ENCODE measurements at places on chromosomes 3 and 15.

DNA sequence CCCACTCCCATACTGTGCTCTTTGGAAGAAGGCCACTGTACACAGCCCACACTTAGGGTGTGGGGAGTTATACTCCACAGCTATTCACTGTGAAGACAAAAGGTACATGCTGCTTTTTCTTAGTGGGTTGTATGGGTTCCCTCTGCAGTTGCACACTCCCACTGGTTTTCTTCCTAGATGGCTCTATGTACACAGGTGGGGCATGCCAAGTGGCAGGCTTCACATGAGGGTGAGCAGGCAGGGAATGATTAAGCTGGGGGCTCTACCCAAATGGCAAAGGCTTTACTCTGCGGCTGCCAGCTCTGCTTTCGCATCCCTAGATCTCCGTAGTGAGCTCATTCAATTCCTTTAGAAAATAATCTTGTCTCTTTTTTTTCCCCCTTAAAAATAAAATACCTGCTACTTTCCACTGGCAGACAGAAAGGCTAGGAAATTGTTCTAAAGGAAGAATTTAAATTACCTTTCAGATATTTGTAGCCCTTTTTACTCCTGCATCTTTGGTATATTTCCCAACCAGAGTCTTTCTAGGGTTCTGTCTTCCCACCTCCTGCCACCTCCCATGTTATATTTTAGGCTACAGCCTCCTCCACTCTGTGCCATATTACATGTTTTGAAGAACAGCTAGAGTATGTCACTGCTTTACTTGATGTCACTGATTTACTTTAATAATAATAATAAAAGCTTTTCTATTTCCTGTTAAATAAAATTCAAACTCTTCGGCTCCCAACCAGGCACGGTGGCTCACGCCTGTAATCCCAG lies 8.2 kb downstream of the LARP6 start:
- DNase-seq: no peak

- DNase-seq: no peak
These were observed 6.5 kb upstream of the SYNM start for GRCh38 chr15:99098426-99098825.

DNA sequence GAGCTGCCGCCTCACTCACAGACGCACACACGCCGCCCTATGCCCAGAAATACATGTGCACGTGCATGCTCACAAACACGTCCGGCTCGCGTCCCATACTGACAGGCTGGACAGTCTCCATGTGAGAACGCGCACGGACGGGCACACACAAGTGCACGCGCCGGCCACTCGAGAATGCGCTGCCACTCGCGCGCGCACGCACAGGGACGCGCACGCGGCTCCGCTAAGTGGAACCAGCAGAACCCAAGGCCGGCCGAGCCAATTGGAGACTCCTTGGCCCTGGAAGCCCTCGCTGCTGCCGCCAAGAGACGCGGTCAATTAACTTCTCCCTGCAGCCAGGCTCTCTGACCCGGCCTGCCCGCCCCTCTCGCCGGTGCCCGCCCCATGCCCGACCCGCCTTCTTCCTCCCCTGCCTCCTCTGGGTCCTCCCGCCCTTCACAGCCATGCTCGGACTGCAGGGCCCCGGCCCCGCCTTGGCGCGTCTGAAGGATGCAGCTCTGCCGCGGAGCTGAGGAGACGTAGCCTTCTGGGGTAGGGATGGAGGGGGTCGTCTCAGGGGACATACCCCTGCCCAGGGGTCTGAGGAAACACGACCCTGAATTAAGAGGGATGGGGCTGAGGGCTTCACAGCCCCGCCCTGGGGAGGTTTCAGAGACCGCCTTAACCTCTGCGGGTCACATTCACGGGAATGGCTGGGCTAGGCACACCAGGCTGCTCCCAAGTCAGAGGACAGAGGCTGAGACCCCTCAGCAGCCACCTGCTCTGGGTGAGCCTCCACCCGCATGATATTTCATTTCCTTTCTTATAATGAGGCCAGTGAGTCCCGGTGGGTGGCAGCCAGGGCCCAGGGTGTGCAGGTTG lies 15.0 kb downstream of the PTH1R start:
- DNase-seq: no peak

- no peak for DNase-seq
These were observed 311.4 kb downstream of the TBC1D5 start for GRCh38 chr3:17431004-17431403.

GRCh38 chr15:73991260-73991659 lies 835 bp downstream of the STOML1 start:
- no peak for DNase-seq

DNA sequence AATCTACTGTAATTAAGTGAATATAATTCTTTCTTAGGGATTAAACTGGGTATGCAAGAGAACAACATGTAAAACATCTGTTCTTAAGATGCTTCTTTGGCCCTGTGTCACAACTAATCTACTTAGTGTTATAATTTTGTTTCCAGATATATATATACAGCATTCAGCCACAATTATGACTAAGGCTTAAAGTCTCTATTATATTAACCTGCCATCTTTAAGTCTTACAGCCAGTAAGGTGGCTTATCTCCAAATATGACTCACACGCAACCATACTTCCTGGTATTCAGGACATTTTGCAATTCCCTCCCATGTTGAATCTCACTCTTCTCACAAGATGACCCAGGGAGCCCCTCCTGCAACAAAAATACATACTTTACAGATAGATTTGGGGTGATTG lies 6.6 kb upstream of the KBTBD8 start:
- no peak for DNase-seq

DNA sequence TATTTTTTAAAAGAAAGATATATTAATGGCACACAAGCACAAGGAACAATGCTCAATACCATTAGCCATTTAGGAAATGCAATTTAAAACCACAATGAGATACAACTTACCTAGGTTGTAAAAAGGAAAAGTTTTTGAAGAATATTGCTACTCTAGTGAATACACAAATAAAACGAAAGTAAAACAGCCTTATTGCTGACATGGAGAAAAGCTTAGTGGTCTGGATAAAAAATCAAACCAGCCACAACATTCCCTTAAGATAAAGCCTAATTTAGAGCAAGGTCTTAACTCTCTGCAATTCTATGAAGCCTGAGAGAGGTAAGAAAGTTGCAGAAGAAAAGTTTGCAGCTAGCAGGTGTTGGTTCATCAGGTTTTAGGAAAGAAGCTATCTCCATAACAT lies 892.7 kb upstream of the ALCAM start:
- DNase-seq: no peak

GRCh38 chr3:147914532-147914931 lies 505.4 kb downstream of the ZIC1 start:
- no peak for DNase-seq

DNA sequence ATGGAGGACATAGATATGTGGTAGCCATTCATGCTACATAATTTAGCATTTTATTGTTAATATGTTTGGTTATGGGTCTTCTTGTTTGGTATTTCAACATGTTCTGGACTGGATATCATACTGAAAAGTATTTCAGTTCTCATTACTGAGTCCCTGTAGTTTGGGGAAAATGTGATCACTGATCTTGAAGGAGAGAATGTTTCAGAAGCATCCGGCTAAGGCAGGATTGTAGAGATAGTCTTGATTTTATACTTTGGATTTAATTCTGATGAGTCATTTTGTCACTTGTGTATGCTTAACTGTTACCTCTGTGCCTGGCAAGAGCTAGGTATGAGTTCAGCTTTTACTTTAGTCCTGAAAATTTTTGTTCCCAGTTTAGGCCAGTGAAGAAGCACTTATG lies 7.1 kb downstream of the CHD2 start:
- DNase-seq: no peak

DNA sequence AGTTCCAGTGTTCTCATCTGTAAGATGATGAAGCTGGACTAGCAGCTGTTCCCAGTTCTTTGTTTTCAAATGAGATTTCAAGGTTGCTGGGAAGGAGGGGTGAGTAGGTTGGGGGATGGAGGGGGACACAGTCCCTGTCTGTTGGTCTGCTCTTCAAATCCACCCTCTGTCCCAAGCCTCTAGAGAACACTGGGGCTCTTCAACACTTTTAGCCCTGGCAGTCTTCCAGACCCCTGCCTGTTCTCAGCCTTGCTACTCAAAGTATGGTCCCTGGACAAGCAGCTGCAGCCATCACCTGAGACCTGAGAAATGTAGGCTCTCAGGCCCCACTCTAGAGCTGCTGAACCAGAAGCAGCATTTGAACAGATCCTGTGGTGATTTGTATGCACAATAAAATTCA lies 41.3 kb downstream of the NEK11 start:
- DNase-seq: no peak

DNA sequence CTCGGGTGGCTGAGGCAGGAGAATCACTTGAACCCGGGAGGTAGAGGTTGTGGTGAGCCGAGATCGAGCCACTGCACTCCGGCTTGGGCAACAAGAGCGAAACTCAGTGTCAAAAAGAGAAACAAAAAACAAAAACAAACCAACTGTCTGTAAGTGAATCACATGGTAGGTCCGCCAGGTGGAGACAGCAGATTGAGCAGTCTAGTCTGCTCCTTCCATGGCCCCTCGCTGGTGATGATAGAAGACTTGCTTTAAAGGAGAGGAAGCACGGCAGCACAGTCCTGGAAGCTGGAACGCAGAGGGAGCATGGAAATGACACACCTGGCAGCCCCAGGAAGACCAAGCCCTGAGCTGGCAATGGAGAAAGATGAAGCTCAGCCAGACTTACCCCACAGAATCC lies 31.4 kb upstream of the MGLL start:
- no peak for DNase-seq

DNA sequence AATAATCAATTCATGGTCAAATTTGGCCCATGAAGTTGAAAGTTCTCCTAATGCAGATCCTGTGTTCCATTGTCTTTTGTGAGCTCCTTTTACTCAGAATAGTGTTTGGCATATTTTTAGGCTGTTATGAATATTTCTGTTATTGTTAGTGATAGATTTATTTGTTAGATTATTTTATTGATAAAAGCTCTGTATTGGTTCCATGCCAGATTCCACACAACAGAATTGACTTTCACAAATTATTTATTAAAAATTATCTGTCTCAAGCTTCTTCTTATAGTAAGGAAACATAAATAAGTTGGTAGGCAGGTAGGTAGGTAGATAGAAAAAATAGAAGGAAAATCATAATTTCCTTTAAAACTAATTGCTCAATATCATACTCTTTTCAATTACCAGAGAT lies 557.4 kb downstream of the CADM2 start:
- DNase-seq: no peak

DNA sequence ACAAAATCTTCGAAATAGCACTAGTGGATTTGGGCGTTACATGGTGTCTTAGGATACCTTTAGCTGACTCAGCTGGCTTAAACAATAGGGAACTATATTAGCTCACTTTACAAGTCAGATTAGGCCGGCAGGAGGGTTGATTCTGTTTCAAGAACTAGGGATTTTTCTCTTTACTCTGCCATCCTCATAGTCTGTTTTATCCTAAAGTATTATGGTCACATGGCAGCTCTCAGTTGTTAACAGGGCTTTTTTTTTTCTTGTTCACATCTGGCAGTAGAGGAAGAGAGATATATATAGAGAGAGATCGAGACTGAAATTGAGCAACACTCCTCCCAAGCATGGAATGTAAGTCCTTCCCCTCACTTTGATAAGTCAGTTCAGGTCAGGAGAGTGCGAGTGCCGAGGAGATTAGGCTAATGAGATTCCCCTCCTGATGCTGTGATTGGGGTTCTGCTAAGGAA lies 32.9 kb downstream of the CHP1 start:
- no peak for DNase-seq

DNA sequence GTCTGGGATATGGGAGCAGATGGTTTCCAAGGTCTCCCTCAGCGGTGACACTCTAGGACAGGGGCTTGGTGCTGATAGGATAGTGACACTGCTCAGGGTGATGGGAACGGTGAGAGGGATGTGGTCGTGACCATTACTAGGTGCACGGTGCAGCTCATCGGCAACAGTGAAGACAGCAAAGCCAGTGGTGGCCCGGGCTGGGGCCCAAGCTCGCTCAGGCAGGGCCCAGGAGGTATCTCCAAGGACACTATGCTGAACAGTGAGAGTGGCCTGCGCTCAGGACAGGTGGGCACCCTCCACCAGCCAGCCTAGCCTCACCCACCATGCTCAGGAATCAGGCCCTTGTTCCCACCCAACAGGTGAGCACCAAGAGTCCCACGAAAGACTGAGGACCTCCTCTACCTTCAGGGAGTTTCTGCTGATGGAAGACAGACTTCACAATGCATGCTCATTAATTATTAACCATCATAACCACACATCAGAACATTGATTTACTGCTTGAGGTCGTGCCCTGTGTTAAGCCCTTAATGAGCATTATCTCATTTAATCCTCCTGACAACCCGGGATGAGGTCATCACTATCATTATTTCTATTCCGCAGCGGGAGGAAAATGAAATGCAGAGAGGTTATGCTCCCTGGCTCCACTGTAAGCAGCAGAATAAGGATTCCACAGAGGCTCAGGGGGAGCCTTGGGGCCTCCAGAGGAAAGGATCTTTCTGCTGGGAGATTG lies 269.4 kb downstream of the UACA start:
- DNase-seq: no peak

DNA sequence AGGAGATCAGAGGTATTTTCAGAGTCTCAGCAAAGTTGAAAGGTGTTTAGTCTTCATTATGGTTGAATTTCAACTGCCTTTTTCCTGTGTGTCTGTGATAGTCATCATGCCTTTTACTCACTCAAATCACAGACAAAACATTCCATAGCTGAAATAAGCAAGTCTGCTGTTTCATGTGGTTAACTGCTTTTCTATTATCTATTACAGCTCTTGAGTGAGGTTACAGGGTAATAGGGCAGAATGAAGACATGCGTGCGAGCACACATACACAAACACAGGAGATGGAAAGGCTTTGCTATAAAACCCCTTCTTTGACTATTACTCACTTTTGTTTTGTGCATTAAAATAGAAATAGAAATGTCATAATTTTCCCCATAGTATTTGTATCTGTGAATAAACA lies 192.6 kb upstream of the RARB start:
- no peak for DNase-seq

DNA sequence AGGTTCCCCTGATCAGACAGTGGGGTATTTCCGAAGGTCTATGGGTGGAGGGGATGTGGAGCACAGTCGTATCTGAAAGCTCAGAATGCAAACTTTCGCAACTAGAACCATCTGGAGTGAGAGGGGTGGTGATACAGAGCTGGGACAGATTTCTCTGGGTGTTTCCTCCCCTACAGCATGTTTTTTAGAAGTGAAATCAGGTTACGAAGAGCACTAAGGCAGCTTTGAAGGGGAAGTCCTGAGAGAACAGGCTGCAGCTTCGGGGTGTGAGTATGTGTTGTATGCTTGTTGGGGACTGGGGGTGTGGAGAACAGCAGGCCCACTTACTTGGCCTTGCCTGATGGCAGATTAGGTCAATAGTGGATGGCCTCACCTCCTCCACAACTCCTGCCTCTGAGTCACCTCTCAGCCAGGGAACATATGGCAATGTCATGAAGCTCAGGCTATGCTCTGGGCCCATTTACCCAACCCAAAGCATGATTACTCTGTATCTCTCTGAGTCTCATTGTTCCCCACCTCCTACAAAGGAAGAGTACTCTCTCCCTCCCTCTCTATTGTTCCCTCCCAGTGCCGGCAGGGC lies 107.2 kb upstream of the RASGRP1 start:
- no peak for DNase-seq
